ENCODE measurements at places on chromosomes 3 and 15. TPM values are rescaled to one million over a fixed set of nuclear protein-coding genes. Genes with fewer than 3 reads are reported as not detected.

The COPS2 gene
- 136 TPM for total RNA-seq

DNA sequence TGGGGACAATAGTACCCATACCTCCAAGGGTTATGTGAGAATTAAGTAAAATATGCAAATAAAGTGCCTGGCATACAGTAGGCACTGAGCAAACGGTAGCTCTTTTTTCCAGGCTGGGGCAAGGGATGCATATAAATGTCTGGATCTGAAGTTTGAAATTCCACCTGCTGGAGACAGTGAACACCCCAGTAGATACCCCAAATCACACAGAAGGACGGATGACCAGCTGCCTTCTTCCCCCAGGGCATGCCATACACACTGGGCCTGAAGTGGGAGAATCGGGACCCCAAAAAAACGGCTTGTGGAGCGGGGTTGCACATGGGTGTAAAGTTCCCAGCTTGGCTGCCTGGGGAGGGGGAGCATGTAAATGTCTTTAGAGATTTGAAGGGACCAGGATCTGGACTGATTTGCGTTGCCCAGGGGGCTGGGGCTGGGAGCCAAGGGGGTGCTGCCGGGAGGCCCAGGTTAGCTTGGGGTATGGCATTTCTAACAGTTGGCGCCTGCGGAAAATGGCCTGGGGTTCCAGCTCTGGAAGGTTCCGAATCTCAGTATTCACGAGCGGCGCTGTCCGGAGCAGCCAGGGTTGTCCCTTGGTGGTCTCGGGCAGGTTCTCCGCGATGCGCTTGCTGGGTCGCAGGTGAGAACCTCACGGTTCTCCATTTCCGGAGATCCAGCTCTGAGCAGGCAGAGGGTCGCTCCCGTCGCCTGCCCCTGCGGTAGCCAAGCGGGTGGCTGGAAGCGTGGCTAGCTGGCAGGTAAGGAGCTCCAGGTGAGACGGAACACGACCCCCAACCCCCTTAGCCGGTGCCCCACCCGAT is 42.6 kb upstream of the POLG start:
- no peak for DNase-seq

DNA sequence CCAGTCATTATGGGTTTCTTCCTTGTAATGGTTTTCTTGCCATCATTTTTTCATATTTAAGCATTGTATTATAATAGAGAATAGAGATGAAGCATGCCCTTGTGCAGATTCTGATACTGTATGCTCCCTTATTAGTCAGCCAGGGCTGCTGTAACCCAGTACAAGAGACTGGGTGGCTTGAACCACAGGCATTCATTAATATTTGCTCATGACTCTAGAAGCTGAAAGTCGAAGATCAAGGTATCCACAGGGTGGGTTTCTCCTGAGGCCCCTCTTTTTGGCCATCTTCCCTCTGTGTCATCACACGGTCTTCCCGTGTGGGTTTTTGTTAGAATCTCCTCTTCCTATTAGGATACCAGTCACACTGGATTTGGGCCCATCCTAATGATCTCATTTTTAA is 74.5 kb downstream of the FOXP1 start:
- no peak for DNase-seq

DNA sequence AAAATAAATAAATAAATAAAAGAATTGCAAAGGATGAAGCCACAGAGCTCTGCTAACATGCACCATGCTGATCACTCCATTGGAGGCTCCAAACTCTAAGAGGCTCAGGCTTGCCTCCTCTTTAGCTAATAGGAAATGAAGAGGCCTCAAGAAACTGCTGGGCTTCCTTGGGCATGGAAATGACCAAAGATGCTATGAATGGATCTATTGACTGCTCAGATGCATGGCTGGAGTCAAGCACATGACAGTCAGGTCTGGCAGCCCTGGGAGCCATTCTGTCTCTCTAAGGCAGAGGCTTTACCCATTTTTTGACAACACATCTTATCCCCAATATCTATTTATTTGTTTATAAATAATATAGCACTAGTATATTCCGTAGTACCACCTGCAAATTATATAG is 5.3 kb upstream of the LIPC start:
- no peak for DNase-seq

The KLHL40 gene
- total RNA-seq = not detected

GRCh38 chr3:12796171-12797123 is at the start of gene CAND2:
Gene CAND2 (plus strand): TSS chr3:12796680. CDS start chr3:12796721, 41 bp downstream.
- DNase-seq = peak; percentile 69

DNA sequence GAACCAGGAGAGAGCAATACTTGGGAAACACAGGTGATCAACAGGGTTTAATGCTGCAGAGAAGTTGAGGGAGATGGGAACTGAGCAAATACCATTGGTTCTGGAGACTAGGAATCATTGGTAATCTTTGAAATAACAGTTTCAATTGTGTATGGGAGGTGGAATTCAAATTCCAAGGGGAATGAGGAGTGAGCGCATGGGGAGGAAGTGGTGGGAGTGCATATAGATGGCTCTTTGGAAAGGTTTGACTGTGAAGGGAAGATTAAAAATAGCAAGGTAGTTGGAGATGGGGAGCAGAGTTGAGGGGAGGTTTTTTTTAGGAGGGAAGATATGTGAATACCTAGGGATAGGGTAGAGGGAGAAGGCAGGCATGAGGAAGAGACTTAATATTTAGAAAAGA is 51.1 kb upstream of the ROPN1 start:
- no peak for DNase-seq

GRCh38 chr3:175005881-175006280 is 146.7 kb downstream of the NAALADL2 start:
- DNase-seq = no peak

GRCh38 chr3:147574621-147575020 is 165.5 kb downstream of the ZIC1 start:
- DNase-seq = no peak

The CADM2 gene
- total RNA-seq = 0.03 TPM

DNA sequence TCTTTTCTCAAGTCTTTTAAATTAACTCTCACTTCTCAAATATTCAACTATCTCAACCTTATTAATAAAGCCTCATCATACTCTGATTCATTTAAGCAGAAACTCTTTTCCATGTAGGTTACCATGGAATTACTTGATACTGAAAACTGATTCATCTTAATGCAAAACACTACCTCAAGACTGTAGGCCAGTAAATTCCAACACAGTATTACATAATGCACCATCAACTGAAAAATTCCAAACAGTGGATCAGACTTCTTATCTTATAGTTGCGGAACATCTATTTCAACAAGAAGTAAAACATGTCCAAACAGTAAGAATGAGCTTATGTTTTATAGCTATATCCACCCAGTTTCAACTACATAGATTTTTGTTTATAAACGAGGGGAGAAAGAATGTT is 124.5 kb downstream of the PEAK1 start:
- no peak for DNase-seq

The ZNF662 gene
- 2.5 TPM for total RNA-seq

DNA sequence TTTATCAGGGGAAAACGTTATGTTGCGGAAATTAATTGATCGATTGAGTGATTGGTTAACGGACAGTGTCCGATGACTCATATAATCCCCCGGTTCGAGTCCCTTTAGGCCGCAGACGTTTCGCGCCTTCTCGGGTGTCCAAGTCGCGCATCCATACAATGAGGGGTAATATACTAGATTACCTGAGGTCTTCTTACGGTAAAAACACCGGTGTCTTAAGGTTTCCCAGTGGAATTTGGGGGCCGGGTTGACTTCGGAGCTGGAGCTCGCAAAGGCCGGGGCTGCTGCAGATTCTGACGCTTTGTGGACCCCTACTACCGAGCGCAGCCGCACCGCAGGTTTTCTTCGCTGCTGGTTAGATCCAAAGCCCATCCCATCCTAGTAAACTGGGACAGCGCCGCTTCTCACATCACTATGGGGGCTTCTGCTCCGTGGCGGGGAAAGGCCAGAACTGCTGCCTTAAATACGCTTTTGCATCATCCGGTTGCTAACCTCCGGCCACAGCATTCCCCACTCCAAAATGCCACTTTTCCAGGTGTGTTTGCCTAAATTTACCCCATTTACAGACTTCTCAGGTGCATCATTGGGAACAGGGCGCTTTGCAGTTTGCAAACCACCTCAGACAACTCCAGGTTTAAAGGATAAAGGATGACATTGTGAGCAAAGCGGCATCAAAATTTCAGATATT is 858 bp upstream of the SACM1L start:
- peak; percentile 57 for DNase-seq

DNA sequence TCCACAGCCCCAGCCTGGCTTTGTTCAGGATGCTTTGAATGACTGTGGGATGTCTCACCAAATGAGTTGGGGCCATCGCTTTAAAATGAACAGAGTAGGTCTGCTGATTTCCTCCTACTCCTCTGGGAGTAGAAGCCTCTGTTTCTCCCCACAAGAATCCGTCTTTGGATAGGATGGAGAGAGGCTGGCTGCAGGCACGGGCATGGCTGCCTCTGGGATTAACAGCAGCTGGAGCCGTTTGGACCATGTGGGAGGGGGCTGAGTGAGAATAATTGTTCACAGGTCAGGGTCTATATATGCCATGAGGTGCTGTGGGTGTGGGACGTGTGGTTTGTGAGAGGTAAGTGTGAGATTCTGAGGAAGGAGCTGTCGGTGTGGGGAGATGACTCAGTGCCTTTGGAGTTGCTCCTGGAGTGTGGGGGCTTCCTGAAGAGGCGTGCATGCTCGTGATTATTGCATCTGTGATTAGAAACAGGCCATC is 48.0 kb upstream of the APEH start:
- no peak for DNase-seq

The CLDN1 gene
- total RNA-seq = 0.95 TPM

The BCHE gene
- not detected for total RNA-seq

The UPK1B gene
- not detected for total RNA-seq

The RAB7A gene
- total RNA-seq = 113 TPM

DNA sequence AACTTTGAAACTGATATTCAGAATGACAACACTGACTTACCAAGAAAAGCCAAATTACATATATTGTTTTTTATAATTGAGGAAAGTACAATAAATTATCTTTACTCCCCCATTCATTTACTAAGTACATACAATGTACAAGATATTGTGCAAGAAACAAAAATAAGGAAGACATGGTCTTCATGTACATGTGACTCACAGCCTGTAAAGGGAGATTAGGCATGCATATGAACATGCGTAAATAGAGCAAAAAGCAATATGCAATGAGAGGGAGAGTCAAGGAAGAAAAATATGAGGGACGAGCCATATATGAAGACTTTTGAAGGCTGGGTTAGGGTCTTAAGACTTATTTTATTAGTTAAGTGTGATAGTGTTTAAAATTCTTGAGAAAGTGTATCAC is 258.4 kb downstream of the GBE1 start:
- DNase-seq = no peak

DNA sequence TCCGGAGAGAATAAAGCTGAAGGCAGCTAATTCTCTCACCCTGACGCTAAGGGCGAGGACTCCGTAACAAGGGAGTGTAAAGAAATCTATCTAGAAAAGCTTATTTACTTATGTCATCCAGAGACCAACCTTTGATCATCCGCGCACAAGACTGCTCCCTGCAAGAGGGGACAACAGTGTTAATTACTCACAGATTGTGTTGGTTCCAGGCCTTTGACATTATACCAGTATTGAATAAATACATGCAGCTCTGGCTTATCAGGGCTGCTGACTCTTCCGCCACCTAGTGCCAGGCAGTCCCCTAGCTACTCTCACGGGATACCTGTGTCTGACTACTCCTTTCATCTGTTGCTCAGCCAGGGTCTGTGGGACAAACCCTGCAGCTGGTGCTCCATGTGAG is 211.7 kb downstream of the DTWD1 start:
- DNase-seq = no peak

The OR5H14 gene
- total RNA-seq = not detected

- no peak for DNase-seq
Observed at GRCh38 chr3:196995646-196996355, 27.2 kb upstream of the PIGZ start.

The APOD gene
- total RNA-seq = not detected

The HAUS2 gene
- total RNA-seq = 28.2 TPM

GRCh38 chr15:74136814-74137536 is 6.6 kb downstream of the ISLR2 start:
- DNase-seq = no peak

The FGF7 gene
- total RNA-seq = not detected

DNA sequence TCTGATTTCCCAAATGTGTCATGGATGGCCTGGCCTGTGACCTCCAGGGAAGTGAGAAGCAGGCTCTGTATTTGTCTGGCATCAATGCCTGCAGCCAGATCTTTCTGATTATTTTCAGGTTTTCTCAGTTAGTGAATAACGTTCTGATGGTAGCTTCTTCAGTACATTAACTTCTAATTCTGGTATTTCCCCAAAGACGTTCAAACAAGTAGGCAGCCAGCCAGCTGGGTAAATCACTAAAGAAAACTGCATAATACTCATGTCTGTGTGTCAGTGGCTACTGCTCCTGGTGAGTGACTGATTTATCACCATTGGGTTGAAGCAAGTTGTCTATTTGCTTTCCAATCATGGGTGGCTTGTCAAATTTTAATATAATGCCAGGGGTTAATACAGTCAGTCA is 162.6 kb upstream of the PFN2 start:
- DNase-seq = no peak
